ENCODE measurements at places on chromosomes 4 and X. TPM values are rescaled to one million over a fixed set of nuclear protein-coding genes. Genes with fewer than 3 reads are reported as not detected.

SH3RF1 gene
- total RNA-seq, result 0.14 TPM

CYTL1 gene
- total RNA-seq, result not detected

MAGEA10 gene
- not detected for total RNA-seq

ARHGAP4 gene
- 341 TPM for total RNA-seq

SLITRK4 gene
- total RNA-seq, result not detected

SMIM20 gene
- 12.9 TPM for total RNA-seq

LRIT3 gene
- 0.17 TPM for total RNA-seq

XAGE1A gene
- not detected for total RNA-seq

HMX1 gene
- not detected for total RNA-seq

CCDC149 gene
- not detected for total RNA-seq

SAT1 gene
- total RNA-seq, result 147 TPM

SASH3 gene
- 239 TPM for total RNA-seq

CPZ gene
- not detected for total RNA-seq

CENPE gene
- total RNA-seq, result 44.7 TPM

CCDC120 gene
- total RNA-seq, result 9.1 TPM

ZNF157 gene
- total RNA-seq, result 1.1 TPM
